GDM1 (cell line): ENCODE measurements at places on chromosomes 2 and 18.

- DNase-seq: no peak
Measured at GRCh38 chr2:191946471-191947182, 99.7 kb upstream of the CAVIN2 start.

DNA sequence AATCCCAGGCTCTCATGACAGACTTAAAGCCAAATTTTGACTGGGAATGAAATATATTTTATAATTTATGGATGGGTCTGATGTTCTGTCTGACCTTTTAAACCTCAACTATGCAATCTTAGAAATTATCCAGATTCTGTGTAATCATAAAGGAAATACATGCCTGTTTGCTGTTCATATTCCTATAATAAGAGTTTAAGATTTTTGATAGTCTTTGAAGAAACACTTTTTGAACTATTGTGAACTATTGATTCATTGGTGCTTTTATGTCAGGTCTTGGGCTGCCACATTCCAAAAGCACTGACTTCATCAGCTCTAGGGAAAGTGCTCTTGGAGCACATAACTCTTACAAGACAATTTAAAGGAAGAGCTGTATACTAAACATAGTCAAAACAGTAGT, 64.2 kb downstream of the CCDC150 start:
- no peak for DNase-seq

DNA sequence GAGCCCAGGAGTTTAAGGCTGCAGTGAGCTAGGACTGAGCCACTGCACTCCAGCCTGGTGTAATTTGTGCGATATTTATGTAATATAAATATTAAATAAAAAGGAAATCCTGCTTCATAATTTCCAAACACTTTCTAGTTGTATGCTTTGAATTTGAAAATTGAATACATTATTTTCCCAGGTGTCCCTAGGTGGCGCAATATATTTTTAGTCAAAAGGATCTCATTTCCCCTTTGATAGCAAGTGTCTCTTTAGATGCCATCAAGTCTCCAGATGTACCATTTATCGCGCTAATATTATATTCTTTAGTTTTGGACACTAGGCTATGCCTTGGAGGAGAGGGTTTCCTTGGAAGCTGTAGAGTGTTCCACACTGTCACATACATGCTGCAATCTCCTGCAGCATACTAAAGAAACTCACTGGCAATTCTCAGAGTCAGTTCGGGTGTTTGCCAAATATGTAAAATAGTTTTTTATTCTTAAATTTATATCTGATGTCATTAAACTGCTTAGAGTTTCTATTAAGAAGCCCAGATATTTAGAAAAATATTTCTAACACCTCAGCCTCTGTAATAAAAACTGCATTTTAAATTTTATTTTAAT, 5.6 kb upstream of the WDR7 start:
- DNase-seq: no peak

DNA sequence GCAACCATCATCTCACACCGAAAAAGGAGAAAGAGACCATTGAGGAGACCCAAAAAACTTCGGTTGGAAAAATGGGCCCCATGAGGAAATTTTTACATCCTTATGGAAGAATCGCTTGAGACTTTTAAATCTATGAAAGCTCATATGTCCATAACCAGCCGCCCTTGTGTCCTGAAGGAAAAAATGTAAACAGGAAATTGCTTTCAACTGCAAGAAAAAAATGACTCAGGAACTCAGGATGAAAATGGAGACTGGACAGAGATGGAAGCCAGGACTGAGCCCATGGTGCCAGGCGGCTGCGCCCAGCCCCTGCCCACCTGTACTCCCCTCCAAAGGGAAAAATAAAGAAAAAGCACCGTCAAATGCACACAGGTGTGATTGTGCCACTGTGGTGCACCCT, 81.5 kb upstream of the SLC66A3 start:
- no peak for DNase-seq

- DNase-seq: no peak
Measured at GRCh38 chr2:15391751-15392150, 169.4 kb downstream of the NBAS start.
